ENCODE measurements at places on chromosomes 5 and 9.

GRCh38 chr5:55816342-55816741 lies 34.8 kb upstream of the IL31RA start:
- no peak for DNase-seq

DNA sequence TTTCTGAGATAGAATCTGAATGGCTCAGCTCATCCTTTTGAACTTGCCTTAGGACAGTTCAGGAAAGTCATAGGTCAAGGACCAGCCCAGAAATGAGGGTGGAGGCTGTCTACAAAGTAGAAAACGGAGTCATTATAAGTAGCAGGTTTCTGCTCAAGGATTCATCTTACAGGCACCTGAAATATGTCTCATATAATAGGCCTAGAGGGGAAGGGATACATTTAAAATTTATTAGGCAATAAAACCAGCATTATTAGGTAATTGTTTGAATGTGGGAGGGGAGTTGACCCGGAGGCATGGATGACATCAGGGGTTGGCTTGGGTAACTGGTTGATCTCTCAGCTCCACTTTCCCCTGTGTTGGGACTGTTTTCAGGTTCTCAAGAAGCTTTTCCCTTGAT lies 11.9 kb upstream of the GALNT10 start:
- no peak for DNase-seq

DNA sequence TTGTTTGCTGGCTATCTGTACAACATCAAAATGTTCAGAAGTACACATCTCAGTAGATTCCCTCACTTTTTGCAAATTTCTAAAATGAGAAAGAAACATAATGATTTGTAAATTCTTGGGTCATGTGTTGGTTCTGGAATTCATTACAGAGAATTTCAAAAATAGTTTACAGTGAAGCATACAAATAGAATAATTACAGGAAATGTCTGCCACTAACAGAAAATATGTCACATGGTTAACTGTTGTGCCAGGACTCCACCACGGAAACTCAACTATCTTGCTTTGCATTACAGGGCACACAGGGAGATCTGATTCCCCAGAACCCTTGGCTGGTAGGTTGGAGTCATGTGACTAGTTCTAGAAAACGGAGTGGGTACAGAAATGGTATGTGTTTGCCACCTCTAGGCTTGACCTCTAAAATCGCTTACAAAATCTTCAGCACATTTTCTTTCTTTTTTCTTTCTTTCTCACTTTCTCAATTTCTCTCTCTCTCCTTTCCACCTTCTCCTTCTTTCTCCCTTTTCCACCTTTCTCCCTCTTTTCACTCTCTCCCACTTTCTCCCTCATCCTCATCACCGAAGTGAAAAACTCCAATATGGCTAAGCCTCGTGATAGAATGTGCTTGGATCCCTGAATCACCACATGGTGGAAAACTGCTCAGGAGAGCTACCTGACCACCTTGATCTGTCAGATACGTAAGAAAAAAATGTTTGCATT lies 32.4 kb downstream of the RASEF start:
- DNase-seq: no peak

- DNase-seq: no peak
Measured at GRCh38 chr5:156722358-156722757, 127.7 kb upstream of the PPP1R2B start.

GRCh38 chr9:101167490-101168134 lies 139.1 kb downstream of the PLPPR1 start:
- no peak for DNase-seq

DNA sequence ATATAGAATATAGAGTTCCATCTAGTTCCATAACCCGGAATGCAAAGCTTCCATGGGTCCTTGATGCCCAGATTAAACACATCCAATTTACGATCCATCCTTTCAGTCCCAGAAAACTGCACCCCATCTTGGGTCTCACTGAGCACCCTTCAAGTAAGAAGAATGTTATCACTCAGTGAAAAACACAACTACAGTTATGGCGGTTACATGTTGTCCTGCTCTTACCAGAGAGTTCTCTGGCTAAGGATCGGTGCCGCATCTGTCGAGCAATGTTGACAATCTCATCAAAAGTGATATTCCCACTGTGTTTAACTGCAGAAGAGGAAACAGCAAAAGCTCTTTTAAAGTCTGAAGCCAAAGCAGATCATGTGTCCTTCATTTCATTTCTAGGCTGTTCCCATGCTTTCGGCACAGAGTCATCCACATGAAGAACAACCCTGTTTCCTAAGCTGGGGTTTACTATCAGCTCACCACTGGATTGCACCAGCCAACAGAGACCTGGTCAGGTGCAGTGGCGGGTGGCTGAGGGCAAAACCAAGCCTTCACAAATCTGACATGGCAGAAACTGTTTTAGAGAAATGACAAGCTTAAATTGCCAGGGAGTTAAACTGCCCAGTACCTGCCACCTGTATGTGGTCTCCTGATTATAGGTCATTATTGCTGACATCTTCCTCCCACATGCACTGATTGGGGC lies 2.9 kb downstream of the RPL12 start:
- no peak for DNase-seq

- no peak for DNase-seq
Measured at GRCh38 chr9:97980479-97980803, 2.7 kb upstream of the ANP32B start.

DNA sequence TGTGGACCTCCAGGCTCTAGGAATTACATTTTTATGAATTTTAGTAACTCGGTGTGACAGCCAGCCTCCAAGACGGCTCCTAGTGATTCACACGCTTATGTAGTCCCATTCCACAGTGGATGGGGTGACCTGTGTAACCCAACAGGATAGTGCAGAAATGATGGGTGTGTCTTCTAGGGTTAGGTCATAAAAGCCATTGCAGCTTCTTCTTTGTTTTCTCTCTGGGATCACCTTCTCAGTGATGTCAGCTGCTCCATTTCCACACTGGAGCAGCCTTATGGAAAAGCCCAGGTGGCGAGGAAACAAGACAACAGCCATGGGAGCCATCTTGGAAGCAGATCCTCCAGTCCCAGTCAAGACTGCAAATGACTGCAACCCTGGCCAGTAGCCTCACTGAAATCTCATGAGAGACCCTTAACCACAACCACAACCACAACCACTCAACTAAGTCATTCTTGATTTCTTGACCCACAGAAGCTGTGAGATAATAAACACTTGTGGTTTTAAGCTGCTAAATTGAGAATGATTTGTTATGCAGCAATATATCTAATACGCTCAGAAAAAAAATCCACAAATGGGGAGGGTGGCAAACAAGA lies 5.1 kb upstream of the GNPDA1 start:
- no peak for DNase-seq
